ENCODE measurements at places on chromosomes 4 and X.

GRCh38 chr4:41701983-41702382, 46.5 kb downstream of the PHOX2B start:
- DNase-seq: no peak

DNA sequence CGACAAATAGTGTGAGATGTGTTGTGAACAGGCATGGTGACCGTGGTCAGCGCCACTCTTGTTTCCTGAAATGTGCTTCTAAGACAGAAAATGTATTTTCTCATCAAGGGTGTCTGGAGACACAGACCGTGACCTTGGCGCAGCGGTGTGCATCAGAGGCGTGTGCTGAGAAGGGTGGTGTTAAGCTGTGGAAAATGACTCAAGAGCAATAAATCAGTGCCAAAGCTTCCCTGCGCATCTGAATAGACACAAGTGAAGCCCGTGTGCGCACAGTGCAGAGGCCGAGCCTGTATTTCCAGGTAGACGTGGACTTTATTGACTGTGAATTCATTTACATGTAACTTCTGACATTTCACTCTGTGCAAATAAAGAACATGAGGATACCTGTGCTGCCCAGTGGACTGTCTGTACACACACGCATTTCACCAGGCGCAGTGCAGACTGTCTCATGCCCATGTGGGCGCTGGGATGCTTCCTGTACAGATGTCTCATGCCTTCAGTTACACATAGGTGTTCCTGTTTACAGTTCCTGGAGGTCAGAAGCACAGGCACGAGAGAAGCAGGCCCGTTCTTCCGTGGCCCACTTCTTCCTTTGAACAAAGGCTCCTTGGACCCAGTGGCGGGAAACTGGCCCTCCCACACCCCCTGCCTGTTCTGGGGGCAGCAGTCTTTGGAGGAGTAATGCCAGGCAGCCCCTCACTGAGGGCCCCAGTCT, 31.9 kb downstream of the NSG1 start:
- no peak for DNase-seq

DNA sequence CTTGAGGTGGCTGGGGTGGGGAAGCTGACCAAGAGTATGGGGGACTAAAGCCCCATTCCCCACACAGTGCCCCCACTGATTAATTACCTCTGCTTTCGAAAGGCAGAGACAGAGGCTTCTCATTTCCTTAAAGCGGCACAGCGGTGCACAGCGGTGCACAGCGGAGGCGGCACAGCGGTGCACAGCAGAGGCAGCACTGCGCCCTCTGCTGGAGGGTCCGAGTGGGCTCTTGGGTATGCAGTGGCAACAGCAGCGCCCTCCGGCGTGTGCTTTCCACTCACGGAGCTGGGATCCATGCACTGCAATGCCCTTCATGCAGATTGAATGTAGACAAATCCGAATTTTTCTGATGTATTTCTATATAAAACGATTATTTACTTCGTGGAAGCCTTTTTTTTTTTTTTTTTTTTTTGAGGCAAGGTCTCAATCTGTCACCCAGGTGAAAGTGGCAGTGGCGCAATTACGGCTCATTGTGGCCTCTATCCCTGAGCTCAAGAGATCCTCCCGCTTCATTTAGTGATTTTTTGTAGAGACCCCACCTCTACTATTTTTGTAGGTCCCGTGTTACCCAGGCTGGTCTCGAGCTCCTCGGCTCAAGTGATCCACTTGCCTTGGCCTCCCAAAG, 19.7 kb upstream of the PRPS2 start:
- peak; percentile 71 for DNase-seq

DNA sequence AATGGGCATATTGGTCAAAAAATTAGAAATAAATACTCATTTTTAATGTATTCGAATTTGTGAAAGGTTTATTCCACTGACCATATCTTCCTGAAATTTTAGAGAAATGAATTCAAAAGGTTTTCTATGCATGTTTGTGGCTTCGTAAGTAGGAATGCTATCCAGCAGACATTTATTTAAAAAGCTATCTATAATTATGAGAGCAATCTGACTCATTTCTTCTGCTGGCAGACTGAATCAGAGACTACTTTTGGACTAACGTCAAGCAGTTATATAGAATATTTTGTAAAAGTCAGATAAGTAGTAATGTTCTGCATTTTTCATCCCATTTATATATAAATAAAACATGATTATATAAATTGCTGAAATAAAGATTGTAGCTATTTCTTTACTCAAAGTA, 125.0 kb downstream of the SPCS3 start:
- DNase-seq: no peak

DNA sequence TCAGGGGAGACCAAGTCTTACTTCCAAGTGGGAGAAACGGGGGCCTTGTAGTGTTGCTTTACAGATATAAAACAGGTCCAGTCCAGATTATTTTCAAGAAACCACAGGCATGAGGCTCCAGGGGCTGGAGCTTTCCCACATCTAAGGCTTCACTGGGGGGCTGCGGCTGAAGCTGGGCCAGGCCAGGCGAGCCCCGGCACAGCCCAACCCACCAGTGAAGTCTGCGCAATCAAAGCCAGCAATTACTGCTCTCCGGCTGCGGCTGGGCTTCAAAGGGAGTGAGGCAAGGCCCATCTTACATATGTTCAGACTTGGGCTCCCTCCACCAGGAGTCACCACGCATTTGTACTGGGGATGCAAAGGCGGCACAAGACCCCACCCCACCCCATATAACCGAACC, 61.7 kb downstream of the HADH start:
- DNase-seq: no peak

- no peak for DNase-seq
These were observed 403.9 kb upstream of the RPS6KA3 start for GRCh38 chrX:20670611-20671010.
